Endothelial cell of umbilical vein (primary cell): ENCODE measurements at places on chromosomes 1 and 21. TPM values are rescaled to one million over a fixed set of nuclear protein-coding genes. Genes with fewer than 3 reads are reported as not detected.

The NPPA gene
- total RNA-seq: not detected in 2 replicates

The LGR6 gene
- not detected in 2 replicates for total RNA-seq

The C1orf56 gene
- total RNA-seq: 3.2 and 3.5 TPM in 2 replicates

The PLA2G2C gene
- total RNA-seq: not detected in 2 replicates

The RNU1-3 gene
- total RNA-seq: 1,319 and 2,019 TPM in 2 replicates

The CCDC27 gene
- total RNA-seq: not detected in 2 replicates

The MYOG gene
- not detected in 2 replicates for total RNA-seq

The SEMA6C gene
- 46.2 and 53.0 TPM in 2 replicates for total RNA-seq

The NMNAT2 gene
- total RNA-seq: 0.16 and 0.38 TPM in 2 replicates

The ACOT11 gene
- 5.4 and 5.7 TPM in 2 replicates for total RNA-seq

The ACTA1 gene
- total RNA-seq: 0.22 TPM in 1 of 2 replicates, not detected in the other

The LRRC7 gene
- 0.11 and 0.18 TPM in 2 replicates for total RNA-seq

The IGFN1 gene
- not detected in 2 replicates for total RNA-seq

The SLC6A9 gene
- 1.3 and 1.5 TPM in 2 replicates for total RNA-seq

The TNFRSF8 gene
- not detected in 2 replicates for total RNA-seq

The IVL gene
- not detected in 2 replicates for total RNA-seq

The LCE1B gene
- not detected in 2 replicates for total RNA-seq

The SHCBP1L gene
- total RNA-seq: not detected in 2 replicates

The CD84 gene
- total RNA-seq: not detected in 2 replicates
